ENCODE measurements at places on chromosomes 13 and 19.

- DNase-seq = no peak
These were observed 112.2 kb downstream of the IER2 start for GRCh38 chr19:13262450-13262849.

DNA sequence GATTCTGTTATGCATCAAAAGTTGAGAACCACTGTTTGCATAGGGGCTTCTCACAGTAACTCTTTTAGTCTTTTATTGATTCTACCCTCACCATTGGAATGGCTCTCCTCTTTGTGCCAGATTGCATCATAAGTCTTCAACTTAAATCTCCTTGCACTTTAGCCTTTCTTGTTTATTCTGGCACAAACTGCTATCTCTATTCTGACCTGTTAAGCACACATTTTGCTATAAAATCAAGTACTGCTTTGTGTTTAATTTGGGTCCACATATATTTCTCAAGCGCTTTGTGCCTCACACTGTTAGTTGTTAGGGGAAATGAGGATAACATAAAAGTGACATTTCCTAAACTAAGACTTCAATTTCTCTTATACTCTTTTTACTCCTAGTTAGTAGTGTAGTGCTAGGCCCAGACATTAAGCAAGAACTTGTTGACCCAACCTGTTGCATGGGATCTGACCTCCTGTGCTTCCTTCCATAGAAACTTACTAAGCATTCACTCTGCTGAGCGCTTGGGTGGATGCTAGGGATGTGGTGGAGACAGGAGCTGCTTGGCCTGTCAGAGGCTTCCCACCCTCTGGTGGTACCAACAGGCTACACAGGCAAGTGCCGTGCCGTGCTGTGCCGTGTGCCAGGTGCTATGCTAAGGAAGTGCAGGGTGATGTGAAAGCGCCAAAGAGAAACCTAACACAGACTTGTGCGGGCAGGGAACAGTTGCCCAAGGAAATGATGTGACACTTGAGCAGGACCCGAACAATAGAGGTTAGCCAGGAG is 1.2 kb downstream of the UTP14C start:
- no peak for DNase-seq

DNA sequence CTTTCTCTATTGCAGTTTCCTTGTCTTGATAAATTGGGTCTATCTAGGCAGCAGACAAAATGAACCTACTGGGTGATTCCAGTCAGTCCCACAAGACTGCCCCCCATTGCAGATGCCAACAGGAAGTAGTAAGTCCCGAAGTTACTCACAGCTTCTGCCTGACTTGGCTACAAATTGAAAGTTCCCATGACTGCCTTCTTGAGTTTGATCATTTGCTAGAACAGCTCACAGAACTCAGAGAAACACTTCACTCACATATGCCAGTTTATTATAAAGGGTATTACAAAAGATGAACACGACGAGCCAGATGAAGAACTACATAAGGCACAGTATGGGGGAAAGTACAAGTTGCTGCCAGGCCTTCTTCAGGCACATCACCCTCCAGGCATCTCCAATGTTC is 50.0 kb downstream of the TEX26 start:
- DNase-seq = no peak

- no peak for DNase-seq
These were observed 50.8 kb downstream of the EFNB2 start for GRCh38 chr13:106484537-106485193.

DNA sequence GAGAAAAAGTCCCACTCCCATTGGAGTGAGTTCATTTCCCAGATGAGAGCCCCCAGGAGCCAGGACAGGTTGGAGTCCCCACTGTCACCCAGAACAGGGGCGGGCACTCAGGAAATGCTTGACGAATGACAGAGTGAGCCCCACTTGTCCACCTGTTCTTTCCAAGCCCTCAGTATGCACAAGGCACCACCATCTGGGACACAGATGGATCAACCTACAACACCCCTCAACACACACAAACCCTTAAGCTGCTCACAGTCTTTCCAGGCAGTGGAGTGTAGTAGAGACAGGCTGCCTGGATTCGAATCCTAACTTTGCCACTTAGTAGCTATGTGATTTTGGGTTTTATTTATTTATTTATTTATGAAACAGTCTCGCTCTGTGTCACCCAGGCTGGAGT is 8.0 kb downstream of the ARHGEF1 start:
- no peak for DNase-seq

- DNase-seq = no peak
These were observed 800.9 kb upstream of the ATXN8OS start for GRCh38 chr13:69306766-69307165.

DNA sequence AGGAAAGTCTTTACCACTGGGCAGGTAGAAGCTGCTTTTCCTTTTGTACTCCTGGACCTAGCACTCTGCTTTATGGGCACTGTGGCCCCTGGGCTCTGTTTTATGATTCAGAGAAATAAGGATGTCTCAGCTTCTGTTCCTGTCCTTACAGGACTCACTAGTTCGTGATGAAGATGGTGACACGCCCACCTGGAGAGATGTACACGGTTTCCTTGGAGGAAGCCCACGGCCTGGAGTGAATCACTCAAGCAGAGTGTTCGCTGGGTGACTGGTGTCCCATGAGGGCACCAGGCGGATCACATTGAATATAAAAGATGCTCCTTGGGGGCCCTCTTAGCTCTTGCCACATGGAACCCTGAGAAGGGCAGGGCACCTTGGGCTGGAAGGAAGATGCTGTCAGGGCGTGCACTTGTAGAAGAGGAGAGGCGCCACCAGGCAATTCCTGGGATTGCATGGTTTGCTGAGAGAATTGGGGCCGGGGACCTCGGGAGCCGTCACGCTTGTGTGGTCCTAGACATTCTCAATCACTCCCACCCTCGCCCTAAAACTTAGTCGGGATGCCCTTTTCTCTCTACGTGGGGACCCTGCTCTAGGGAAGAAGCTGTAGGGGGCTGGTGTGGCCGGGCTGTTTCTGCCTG is 202.6 kb downstream of the TSHZ3 start:
- no peak for DNase-seq

GRCh38 chr13:75146436-75146835 is 335.5 kb downstream of the TBC1D4 start:
- no peak for DNase-seq

- no peak for DNase-seq
These were observed 134.9 kb upstream of the SPACA7 start for GRCh38 chr13:112241288-112241687.

DNA sequence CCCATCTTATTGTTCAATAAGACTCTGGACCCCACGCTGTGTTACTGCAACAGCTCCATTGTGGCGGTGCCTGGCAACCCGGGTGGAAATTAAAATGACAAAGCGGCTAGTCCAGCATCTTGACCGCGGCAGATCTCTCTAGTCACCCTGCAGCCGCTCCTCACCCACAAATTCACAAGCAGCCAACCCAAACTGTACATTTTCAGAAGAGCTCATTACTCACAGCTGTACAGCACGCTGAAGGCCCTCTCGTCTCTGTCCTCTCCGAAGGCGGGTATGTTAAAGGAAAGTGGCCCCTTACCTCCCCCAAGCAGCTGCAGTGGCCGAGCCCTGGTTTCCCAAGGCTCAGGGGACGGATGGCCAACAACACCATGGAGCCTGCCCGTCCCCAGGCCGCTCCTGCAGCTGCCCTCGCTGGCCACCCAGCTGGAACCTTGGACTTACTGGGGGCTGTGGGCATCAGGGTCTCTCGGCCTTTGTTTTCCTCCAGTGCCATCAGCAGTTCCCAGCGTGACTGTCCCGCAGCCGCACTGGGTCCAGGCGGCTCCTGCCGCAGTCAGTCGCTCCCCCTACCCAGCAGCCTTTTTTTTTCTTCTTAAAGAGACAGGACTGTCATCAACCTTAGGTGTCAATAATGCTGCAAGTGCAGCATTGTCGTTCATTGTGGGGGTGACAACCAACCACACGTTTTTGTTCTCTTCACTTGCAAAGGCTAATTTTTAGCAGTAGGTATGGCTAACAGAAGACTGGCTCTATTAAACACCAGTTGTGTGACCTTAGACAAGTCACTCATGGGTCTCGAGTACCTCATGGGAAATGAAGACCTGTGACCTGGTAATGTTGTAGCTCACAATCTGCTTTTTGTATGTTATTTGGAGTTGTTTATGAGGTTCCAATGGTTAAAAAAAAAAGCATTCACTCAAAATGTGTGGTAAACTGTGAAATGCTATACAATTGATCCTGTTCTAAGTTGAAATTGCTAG is at the start of gene SACS:
TSS of gene SACS (minus strand) at position 532 of the 983 bp plus-strand sequence. CDS start 22,463 bp downstream, outside the sequence.
- no peak for DNase-seq

DNA sequence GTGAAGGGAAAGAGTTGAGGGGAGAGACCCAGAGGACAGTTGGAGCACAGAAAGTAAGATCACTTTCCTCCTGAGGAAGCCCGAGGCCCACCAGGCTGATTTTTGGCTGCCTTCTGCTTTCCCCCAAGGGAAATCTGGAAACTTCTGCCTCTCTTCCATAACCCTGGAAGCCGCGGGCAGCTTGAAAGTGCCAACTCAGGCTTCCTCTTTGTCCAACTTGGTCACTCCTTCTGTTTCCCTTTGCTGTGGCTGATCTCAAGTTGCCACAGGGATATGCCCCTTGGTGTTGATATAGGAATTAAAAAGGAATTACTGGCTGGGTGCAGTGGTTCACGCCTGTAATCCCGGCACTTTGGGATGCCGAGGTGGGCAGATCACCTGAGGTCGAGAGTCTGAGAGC is 5.7 kb upstream of the CD70 start:
- DNase-seq = no peak

GRCh38 chr13:27161980-27162379 is 9.6 kb downstream of the USP12 start:
- no peak for DNase-seq

- DNase-seq = no peak
These were observed 4.7 kb upstream of the GJB2 start for GRCh38 chr13:20197361-20197834.

DNA sequence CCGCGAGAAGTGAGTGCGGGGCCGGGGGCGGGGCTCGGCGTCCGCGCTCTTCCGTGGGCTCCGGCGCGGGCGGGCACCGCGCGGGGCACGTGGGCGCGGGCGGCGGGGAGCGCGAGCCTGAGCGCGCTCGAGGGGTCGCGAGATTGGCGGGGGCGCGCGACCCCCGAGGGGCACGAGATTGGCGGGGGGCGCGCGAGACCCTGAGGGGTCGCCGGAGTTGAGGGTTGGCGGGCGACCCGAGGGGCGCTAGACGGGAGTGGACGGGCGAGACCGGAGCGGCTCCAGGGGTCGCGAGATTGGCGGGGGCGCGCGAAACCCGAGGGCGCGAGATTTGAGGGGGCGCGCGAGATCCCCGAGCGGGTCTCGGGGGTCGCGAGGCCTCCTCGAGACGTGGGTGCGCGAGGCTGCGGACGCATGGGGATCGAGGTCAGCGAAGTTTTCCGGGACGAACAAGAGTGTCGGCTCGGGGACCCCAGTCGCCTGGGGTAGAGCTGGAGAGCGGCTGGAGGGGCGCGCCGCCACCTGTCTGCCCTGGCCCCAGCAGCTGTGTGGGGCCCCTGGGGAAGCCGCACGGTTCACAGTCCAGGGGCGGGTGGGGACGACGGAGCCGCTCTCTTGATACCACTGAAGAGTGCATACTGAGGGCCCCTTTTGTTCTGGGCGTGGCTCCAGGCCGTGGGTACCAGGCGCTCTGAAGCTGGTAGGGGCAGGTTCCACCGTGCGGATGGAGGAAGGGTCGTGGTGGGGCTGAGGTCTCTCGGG is 682 bp downstream of the SSBP4 start:
- DNase-seq = no peak

- no peak for DNase-seq
These were observed 12.5 kb downstream of the NLRP8 start for GRCh38 chr19:55959996-55960675.

DNA sequence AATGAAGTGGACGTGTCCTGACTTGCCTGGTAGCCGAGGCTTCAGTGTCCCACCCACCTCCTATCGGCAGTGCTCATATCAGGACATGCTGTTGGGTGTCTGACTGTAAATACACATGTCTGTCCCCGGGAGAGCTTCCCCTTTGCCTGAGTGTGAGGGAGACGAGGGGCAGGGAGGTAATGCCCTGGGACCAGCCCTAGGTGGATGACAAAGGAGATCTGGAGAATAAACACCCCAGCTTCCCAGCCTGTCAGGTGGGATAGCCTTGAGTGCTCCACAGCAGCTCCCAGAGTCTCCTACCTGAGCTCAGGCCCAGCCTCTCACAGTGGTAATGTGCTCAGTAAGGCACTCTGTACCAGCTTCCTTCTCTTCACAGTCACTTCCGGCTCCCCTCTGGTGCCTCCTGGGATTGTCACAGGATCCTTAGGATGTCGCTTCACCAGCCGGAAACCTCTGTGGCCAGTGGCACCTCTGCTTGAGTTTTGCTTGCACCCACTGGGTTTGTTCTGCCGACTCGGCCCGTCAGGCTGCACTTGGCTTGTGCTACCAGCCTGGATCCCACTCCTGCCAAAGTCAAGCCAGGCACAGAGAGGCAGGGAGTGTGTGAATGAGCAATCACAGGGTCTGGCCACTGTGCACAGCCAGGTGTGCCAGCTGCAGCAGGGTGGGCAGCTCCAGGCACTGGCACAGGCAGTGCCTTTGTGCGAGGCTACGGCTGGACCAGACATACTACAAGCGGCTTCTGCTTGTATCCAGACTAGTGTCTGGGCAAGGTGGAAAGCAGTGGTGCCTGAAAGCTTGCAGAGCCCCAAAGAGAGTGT is 54.4 kb upstream of the RGCC start:
- DNase-seq = no peak

DNA sequence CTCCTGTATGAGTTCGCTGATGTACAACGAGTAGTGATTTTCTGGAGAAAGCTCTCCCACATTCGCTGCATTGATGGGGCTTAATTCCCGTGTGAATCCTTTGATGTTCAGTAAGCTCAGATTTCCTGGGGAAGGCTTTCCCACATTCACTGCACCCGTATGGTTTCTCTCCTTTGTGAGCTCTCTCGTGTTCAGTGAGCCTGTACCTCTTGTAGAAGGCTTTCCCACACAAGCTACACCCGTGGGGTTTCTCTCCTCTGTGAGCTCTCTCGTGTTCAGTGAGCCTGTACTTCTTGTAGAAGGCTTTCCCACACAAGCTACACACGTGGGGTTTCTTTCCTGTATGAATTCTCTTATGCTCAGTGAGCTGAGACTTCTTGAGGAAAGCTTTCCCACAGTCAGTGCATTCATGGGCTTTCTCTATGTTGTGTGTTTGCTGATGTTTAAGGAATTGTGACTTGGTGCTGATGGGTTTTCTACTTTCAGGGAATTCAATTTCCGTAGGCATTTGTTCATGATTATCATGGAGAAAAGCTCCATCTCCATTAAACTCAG is 3.5 kb upstream of the ZNF577 start:
- DNase-seq = no peak

GRCh38 chr13:50867637-50867945 is 24.1 kb upstream of the DLEU7 start:
- no peak for DNase-seq

- no peak for DNase-seq
These were observed at the start of gene LRRC8E for GRCh38 chr19:7888145-7888825. TSS of gene LRRC8E (plus strand) at chr19:7888510. CDS start at chr19:7895604, 7,094 bp downstream.

All from HL-60 (cell line).